ENCODE measurements at places on chromosomes 12 and 14. TPM values are rescaled to one million over a fixed set of nuclear protein-coding genes. Genes with fewer than 3 reads are reported as not detected.

GRCh38 chr14:37232907-37233481 lies 35.3 kb downstream of the MIPOL1 start:
- no peak for DNase-seq

DNA sequence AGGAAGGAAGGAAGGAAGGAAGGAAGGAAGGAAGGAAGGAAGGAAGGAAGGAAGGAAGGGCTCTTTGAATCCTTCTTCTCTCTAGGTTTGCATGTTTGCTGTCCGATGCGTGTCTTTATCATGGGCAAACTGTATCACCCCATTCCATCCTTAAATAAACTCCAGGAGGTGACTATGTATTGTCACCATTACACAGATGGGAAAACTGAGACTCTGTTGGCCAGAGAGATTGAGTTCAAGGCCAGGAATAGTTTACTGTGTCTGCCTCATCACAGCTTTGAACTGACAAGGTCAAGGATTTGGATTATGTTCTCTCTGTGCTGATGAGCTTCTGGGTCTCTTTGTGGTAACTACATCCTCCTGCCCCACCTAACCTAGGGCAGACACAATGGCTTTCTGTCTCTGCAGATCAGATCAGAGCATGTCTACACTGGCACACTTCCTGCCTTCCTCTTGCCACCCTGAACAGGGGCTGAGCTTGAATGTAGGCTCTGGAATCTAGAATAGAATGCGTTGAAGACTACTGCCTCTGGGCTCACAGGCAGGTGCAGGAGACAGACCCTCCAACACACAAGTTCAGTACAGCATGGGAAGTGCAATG lies 78.9 kb upstream of the MAP1LC3B2 start:
- DNase-seq: no peak

GRCh38 chr12:32502693-32503502 lies 103.5 kb downstream of the FGD4 start:
- no peak for DNase-seq

DNA sequence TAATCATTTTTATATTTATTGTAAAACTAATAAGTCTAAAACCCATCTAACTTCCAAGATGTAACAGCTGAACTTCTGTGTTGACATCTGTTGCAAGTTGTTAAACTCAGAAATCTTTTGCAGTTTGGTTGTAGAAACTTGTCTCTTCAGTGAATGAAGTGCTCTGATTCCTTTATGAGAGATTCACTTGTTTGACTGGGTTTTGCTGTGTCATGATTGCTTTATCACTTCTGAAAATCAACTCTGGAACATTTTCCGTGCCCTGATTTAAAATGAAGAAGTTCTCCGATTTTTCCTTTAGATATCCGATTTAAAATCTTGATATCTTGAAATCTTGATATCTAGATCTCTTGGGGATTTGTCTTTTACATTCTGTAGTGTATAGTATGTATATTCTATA lies 65.1 kb downstream of the DIP2B start:
- DNase-seq: no peak

The GPRC5D gene
- polyA plus RNA-seq: 0.04 TPM

DNA sequence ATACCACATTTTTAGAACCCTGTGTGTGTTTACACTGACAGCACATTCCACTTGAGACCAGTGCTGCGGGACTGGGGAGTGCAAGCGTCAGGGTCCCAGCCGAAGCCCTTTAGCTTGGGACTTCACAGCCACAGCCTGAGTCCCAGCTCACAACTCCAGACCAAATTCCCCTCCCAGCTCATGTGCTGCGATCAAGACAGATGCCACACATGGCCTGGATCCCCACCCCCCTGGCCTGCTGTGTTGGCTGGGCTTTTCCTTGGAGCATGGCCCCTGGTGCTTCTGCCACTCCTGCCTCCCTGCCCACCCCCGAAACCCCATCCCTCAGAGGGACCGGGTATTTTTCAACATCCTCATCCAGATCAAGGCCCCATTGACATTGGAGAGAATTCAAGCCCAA lies 63.7 kb downstream of the WDR20 start:
- DNase-seq: no peak

The SIX1 gene
- polyA plus RNA-seq: 0.04 TPM

DNA sequence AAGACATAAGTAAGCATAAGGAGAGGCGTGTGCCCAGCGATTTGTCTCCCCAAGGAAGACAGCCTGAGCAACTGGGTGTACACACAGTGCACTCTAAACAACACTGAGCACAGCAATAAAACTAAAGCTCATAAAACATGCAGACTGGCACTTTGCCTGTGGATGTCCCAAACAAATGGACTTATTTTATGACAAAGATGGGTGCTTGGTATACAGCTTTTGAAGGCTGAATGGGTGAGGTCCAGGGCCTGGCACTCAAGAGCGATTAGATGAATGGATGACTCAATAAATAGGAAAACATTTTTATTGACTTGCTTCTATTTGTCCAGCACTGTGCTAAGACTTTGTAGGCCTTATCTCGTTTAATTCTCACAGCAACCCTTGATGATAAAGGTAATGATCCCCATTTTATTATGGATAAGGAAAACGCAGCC lies 28.5 kb downstream of the LGMN start:
- DNase-seq: no peak

DNA sequence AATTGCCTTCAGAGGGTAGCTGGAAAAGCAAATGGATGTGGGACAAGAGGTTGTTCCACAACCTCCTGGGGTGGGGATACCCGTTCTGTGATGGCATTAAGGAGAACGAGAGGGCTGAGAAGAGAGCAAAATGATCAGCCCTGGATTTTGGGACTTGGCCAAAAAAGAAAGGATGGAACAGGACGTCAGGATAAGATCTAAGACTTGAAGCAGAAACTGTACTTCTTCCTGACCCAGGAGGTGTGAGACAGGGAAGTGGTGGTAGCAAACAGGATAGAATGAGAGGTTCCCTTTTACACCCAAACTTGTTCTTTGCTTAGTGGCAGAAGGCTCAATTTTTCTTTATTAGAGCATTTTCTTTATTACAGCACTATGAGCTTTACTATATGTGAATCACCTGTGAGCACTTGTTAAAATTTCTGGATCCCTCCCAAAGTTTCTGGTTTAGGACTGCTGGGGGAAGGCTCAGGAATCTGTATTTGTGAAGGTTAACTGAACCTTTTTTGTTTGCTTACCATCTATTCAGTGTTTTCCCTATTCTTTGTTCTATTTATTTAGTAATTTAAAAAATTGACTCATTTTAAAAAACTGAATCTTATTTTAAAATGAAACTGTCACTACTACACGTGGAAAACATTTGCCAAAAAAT lies 59.2 kb downstream of the ERC1 start:
- DNase-seq: no peak

DNA sequence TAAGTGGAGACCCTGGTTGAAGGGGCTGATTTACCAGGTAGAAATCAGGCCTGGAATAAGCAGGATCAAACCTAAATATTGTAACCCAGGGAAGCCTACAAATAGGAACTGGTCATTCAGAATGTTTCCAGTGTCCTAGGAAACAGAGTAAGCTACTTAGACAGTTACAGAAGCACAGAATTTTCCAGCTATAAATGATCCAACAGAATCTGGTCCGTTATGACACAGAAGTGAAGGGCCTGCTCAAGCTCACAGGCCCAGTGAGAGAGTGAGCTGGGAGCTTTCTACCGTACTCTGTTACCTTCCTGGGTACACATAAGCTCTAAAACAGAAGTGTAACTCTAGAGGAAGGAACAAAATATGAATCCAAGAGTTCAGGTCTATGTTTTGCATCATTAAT lies 119.1 kb downstream of the TTC7B start:
- DNase-seq: no peak

The SALL2 gene
- 1.3 TPM for polyA plus RNA-seq

The KCNJ8 gene
- polyA plus RNA-seq: 87.8 TPM

DNA sequence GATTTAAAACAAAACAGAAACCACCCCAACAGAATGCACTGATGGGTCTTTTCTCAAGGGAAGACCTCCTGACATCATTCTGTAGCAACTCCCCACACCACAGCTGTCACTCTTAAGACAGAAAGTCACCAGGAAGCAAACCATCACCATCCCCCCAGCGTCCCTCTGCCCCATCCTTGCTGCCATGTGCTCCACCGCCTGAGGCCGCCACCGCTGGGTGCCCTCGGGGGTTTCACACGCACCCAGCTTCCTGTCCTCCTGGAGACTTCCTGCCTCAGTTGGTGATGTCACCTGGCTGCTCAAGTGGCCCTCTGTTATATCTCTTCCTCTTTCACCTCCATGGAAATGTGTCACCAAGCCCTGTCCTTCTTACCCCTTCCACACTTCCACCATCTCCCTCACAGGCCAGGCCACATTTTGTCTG lies 71.4 kb upstream of the GPR68 start:
- DNase-seq: no peak

DNA sequence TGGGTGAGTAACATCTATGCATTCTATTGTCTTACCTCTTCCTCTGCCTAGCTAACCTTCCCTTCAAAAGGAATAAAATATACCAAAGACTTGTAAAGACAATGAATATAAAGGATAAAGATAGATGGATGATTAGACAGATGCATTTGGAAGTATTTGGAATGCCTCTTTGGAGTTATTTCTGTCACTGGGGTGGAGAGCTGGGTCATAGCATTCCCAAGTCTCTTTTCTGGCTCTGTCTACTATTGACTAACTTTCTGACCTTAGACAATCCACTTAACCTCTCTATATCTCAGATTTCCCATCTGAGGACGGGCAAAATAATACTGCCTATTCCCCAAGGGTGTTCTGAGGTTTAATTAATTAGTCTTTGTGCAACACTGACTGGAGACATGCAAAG lies 517.4 kb downstream of the DIO2 start:
- DNase-seq: no peak

- no peak for DNase-seq
Measured at GRCh38 chr12:69932154-69932553, 107.1 kb downstream of the MYRFL start.

GRCh38 chr14:33563901-33564197 lies 387.0 kb downstream of the EGLN3 start:
- no peak for DNase-seq

- no peak for DNase-seq
Measured at GRCh38 chr12:5619628-5620027, 187.7 kb downstream of the NTF3 start.

GRCh38 chr14:37196604-37197420 lies 925 bp upstream of the MIPOL1 start:
- no peak for DNase-seq

- no peak for DNase-seq
Measured at GRCh38 chr12:116933091-116933490, 22.3 kb downstream of the FBXW8 start.

DNA sequence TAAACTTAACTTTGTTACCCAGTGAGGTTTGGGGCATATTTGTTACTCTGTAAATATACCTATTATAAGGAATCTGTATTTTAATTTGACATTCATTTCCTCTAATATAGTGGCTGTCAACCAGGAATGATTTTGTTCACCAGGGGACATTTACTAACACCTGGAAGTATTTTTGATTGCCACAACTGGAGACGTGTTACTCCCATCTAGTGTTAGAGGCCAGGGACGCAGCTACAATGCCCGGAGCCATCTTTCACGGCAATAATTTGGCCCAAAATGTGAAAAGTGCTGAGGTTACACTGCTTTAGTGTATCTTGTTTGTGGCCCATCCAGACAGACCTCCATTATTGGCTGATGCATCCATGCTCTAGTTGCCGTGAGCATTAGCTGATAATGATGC lies 881.3 kb upstream of the ATXN7L3B start:
- no peak for DNase-seq

DNA sequence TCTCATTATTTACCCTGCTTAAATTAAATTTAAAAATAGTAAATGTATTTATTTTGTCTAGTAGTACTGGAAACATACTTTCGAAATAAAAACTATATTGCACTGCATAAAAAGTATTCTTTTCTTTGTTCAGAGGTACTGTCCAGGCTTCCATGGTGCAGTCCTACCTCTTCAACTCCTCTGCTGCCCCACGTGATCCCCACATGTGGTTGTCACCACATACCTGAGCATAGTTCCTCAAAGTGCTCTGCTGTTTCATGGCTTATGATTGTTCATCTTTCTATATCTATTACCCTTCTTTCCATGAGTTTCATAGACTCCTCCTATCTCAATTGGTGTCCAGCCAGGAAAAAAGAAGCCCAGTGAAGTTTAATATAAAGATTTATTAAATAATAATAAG lies 317.5 kb upstream of the OR4E1 start:
- DNase-seq: no peak

The CEBPE gene
- 0.07 TPM for polyA plus RNA-seq

The SYT1 gene
- 0.03 TPM for polyA plus RNA-seq

GRCh38 chr14:78524766-78525165 lies 354.6 kb downstream of the NRXN3 start:
- no peak for DNase-seq

The LMNTD1 gene
- not detected for polyA plus RNA-seq

The P2RX2 gene
- polyA plus RNA-seq: not detected

DNA sequence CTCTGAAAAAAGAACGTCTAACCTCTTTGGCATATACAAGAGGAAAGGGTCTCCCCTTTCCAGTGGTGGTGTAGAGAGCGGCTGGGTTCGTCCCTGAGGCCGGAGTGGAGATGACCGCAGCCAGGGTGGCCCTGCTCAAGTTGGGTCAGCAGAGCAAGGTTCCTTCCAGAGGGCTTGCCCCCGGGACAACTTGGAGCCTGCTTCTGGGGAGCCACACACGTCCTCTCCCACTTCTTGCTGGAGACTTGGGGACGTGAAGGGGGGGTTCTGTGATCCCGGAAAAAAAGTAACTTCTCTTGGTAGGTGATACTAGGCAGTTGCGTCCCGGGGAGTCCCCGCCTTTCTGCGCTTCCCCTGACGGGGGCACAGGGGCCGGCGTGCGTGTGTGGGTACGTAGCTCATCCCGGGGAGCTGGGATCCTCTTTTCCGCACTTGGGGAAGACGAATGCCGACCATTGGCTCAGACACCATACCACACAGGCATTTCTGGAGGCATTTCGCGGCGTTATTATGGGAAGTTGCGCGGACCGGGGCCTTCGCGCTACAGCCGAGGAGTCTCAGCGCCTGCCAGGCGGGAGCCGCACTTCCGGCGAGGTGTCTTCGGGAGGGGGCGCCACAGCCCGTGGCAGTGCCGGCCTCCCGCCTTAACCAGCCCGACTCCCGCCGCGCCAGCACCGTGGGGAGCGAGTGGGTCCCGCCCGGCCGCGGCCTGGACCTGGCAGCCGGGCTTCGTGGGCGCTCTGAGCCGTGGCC lies 14.8 kb upstream of the PAX9 start:
- DNase-seq: no peak

DNA sequence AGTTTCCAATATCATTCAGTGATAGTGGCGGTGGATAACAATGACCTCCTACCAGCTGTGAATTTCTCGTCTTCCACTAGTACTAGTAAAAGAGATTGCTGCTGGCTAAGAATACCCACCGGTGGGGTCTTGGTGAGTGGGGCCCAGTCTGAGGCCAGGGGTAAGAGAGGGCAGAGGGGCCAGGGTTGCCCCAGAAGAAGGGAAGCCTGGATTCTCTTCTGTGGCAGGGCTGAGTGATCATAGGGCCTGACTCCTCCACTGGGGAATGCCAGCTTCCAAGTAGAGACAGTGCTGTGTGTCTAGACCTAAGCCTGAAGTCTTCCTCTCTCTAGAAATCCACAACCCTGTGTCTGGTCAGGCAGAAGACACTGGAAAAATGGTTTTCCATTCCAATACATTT lies 5.8 kb upstream of the TMEM63C start:
- no peak for DNase-seq

DNA sequence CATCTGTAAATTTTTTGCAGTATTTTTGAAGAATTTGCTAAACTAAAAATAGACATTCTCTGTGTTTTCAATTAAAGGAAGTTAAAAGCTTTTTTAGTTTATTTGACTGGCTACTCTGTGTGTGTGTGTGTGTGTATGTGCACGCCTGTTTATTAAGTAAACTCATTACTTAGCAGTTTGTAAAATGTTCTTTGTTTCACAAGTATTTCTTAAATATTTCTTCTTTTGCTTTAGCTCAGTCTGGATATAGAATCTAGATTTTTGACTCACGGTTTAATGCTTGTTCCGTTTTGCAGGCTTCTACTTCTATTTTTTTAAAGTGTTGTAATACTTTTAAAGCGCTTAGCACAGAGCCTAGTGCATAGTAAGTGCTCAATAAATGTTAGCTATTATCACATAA lies 46.5 kb upstream of the KCNMB4 start:
- no peak for DNase-seq
